ENCODE measurements at places on chromosomes 7 and 10.

- no peak for DNase-seq
These were observed 78.5 kb downstream of the CDCA7L start for GRCh38 chr7:21867226-21867625.

- no peak for DNase-seq
These were observed 77.8 kb upstream of the KAT6B start for GRCh38 chr10:74748468-74749031.

DNA sequence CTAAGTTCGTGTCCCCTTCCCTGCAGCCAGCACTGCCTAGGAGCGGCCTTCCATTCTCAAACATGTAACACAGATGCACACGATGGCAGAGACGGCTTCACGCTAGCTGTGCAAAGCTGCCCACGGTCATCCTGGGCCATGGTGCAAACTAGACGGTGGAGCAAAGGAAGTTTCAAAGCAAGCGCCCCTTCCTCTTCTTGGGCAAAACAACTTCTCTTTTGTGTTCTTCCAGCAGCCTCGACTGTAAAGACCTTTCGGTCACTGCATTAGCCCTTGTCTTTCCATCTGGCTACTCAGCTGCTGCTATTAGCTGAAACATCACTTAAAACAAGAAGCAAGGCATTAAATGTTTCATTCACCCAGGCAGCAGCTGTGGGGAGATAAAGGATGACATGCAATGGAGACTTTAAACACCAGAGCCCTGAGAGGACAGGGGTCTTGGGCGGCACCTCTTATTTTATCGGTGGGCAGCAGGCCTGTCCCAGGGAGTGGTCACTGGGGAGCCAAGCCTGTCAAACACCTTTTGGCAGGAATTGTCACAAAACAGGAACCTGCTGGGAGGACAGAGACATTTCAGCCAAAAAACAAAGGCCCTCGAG lies 214.8 kb downstream of the KLF6 start:
- DNase-seq, result no peak

DNA sequence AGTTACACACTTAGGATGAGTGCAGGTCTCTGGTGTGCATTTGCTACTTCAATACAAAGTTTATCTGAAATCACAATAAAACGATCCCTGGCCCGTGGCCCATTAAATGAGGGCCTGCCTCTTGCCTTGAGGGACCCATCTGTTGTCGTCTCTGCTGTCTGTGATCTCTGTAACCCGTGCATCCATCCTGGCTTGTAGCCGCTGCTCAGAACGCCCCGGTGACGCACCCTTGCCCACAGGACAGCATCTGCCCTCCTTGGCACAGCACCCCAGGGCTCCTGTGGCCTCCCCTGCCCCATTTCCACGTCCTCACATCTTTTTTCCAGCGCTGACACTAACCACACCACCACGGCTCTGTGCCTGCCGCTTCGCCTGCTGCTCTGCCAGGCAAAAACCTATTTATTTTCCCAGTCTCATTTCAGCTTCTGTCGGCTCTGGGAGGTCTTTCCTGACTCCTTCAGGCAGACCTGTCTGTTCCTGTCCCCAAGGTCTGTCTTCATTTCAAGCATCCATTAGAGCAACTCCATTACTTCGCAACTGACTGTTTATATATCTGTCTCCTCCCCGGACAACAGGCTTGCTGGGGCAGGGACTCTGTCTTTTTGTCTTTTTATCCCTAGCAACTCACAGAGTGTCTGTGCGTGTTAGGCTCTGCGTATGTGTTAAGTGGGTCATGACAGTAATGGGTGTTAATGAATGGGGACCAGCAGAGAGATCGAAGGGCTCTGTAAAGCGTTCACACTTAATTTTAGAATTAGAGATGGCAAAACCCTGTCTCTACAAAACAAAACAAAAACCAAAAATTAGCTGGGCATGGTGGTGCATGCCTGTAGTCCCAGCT lies 16.4 kb downstream of the CARD11 start:
- no peak for DNase-seq
